ENCODE measurements at places on chromosomes 5 and 9.

GRCh38 chr5:177372910-177373309 is 11.3 kb upstream of the SLC34A1 start:
- no peak for DNase-seq

GRCh38 chr9:18331808-18332209 is 142.1 kb upstream of the ADAMTSL1 start:
- DNase-seq: peak; percentile 43

GRCh38 chr5:136114414-136115125 is 18.1 kb upstream of the SMAD5 start:
- DNase-seq: no peak

- DNase-seq: no peak
These were observed 180.1 kb downstream of the ACTL7B start for GRCh38 chr9:108675708-108676107.

DNA sequence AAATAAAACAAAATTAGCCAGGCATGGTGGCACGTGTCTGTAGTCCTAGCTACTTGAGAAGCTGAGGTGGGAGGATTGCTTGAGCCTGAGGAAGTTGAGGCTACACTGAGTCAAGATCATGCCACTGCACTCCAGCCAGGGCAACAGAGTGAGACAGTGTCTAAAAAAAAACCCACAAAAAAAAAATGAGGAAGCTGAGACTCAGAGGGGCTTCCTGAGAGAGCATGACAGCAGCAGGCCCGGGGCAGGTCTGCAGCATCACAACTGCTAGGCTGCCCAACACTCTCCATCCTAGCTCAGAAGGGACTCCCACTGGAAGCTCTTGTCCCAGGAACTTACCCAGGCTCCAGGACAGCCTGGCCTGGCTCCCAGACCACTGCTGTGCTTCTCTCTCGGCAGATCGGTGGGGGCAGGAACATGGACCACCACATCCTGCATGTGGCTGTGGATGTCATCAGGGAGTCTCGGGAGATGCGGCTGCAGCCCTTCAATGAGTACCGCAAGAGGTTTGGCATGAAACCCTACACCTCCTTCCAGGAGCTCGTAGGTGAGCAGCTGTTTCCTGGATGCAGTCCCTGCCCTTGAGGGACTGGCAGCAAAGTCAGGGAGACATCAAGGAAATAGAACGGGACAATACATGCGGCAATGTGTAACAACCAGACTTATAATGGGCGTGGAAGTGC is 19.1 kb downstream of the PTGS1 start:
- DNase-seq: no peak

- DNase-seq: peak; percentile 25
These were observed 260.7 kb upstream of the ARRDC3 start for GRCh38 chr5:91643797-91644196.

GRCh38 chr5:42514754-42515153 is 91.5 kb downstream of the GHR start:
- no peak for DNase-seq

- no peak for DNase-seq
These were observed 75.5 kb upstream of the OTULINL start for GRCh38 chr5:14506140-14506538.

GRCh38 chr5:132901036-132901435 is 27.6 kb downstream of the LEAP2 start:
- no peak for DNase-seq

DNA sequence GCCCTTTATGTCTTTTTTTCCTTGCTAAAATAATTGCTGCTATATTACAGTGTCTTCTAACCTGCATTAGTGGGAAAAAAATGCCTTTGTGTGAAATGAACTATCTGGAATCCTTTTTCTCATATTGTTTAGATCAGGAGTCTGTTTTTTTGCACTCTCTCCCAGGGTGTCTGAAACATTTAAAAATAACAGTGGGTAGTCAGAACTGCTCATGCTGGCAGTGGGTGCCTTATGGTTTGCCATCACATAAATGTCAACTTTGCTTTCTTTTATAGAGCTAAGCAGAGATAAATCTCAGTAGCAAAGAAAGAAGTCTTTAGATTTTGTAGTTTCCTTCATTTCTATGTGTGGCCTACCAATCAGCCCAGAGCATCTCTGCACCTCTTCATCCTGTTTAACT is 347.8 kb upstream of the RGMB start:
- DNase-seq: no peak

- no peak for DNase-seq
These were observed 7.1 kb downstream of the KIF20A start for GRCh38 chr5:138186002-138186447.
